ENCODE measurements at places on chromosomes 16 and 17.

GRCh38 chr16:83248735-83249463 lies 558.9 kb upstream of the HSBP1 start:
- no peak for DNase-seq

- no peak for DNase-seq
Observed at GRCh38 chr16:84044118-84044488, 1.5 kb upstream of the SLC38A8 start.

DNA sequence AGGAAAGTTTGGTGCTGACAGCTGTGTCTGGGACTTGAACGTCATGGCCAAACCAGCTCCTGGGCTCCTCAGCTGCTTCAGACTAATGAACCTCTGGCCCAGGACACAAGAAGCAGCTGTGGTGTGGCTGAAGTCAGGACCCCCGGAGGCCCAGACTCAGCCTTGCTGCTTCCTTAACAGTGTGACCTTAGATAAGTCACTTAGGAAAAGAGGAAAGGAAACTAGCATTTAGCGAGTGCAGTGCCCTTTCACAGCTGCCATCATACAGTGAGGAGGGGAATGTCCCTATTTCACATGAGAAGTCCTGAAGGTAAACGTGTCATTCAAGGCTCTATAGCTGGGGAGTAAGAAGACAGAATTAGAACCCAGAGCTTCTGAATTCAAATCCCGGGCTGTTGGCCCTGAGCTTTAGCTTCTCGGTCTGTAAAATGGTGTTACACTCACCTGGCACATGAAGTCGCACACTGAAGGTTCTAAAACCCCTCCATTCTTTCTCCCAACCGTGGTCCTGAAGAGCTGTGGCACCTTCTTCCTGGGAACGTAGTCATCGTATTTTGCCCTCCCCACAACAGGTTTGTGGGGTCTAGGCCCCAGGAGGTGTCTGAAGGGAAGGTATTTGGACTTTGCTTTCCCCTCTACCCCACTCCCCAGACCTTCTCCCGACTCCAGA lies 910 bp upstream of the RAMP2 start:
- no peak for DNase-seq

GRCh38 chr16:31073142-31073969 lies 684 bp downstream of the ZNF668 start:
- DNase-seq, result peak; percentile 93

DNA sequence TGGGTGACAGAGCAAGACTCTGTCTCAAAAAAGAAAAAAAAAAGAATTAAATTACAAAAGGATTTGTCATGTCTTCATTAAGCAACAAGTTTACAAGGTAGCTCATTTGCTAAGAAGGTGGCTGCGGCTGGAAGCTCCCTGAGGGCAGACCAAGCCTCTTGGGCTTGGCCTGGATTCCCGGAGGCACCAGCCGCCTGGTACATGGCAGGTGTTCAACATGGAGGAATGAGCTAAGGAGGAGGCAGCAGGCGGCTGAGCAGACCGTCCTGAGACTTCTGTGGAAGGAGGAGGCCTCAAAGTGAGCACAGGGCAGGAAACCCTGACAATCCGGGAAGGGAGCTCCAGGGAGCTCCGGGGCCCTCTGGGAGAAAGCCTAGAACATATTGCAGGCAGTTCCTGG lies 3.2 kb upstream of the MYLK3 start:
- DNase-seq, result no peak

DNA sequence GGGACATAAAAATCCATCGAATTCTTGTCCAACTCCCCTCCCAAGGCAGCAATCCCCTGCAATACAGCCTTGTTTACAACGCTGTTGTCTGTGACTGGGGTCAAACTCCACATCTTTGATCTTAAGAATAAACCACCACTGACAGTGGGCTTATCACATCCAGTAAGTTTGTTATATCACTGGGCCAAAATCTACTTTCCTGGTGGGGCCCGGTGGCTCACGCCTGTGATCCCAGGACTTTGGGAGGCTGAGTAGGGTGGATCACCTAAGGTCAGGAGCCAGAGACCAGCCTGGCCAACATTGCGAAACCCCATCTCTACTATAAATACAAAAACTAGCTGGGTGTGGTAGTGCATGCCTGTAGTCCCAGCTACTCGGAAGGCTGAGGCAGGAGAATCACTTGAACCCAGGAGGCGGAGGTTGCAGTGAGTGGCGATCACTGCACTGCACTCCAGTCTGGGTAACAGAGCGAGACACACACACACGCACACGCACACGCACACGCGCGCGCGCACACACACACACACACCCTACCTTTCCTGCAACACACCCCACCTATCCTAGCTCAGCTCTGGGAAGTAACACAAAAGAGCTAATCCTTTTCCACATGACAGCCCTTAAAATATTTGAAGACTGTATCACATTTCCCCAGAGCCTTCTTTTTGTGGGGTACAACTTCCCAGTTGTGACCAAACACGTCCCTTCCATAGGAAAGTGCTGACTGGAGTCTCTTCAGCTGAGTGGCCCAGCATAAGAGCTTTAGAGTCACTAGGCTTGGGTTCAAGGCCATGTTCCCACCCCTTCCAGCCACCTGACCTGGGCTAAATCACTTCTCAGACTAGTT lies 20.9 kb upstream of the ABCC1 start:
- no peak for DNase-seq

DNA sequence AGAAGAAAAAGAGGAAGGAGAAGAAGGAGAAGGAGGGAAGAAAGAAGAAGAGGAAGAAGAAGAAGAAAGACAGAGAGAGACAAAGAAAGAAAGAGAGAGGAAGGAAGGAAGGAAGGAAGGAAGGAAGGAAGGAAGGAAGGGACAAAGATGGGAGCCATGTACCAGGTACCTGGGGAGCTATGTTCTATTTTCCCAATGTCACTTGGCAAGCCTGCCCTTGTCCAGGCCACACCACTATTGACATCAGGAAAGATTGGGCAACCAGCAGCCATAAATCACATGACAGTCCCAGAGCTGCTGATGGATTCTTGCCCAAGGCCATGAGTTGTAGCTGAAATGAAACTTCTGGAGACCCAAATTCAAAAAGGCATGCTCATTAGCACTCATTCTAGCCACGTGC lies 2.7 kb upstream of the CES1 start:
- no peak for DNase-seq

- no peak for DNase-seq
Observed at GRCh38 chr17:68693466-68693865, 92.3 kb upstream of the FAM20A start.

DNA sequence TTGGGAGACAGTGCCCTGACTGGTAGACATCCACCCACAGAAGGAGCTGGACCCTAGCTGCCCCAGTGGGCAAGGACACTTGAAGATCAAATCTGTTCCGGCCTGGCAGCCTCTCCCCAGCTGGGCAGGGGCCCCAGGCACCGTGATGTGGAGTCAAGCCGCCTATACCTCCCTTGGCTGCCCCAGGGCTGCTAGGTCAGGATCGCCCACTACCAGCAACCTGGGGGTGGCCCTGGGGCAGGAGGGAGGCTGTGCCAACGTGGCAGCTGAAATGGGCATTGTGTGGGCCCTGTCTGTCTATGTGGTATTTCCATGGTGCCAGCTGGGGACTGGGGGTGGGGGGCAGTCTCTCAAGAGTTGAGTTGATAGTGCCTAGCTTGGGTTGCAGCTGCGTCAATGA lies 941 bp downstream of the PDK2 start:
- no peak for DNase-seq

GRCh38 chr16:73531021-73531420 lies 483.1 kb upstream of the ZFHX3 start:
- no peak for DNase-seq

DNA sequence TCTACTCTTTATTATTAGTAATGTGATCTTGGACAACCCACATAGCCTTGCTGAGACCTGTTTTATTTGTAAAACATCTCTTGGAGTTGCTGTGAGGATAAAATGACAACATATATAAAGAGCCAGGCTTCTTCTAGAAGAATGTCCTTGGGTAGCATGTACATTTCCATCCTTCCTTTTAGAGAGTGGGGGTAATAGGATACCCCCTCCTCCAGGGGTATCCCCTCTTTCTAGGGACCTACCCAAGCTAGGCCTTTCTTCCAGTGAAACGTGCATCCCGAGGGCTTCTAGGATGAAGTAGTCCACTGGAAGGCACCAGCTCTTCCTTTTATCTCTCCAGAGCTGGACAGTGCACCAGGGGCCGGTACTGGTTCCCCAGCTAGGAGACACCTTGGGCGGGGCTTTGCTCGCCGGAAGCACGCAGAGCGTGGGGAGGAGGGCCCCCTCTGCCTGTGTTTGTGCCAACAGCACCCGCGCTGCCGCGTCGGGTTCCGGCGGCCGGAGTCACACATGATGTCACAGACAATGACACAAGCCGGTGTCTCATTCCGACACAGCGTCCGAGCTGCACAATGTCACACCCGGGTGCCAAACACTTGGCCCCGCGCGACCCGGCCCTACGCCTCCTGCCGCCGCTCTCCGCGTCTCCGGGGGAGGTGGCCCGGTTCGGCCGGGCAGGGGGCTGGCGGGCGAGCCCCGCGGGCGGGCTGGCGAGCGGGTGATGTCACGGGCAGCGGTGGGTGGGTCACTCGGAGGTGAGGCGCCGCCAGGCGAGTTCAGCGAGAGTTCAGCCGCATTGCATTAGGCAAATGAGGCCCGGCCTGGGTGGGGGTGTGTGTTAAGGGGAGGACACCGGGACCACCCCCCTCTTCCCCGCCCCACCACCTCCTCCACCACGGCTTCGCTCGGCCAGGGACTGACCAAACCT lies 23.4 kb downstream of the GJD3 start:
- peak; percentile 82 for DNase-seq
